ENCODE measurements at places on chromosomes 3 and 15.

GRCh38 chr3:46546896-46547440 lies 19.1 kb downstream of the LRRC2 start:
- no peaks in the 10 kb centered on the region for H3K27me3 ChIP-seq
- no peak overlapping the region for H3K27ac ChIP-seq
- H3K4me3 ChIP-seq = no peak overlapping the region
- H3K36me3 ChIP-seq = no peaks in the 10 kb centered on the region
- no peak for DNase-seq
- peaks cover 3% of the 10 kb centered on the region for H3K4me1 ChIP-seq

DNA sequence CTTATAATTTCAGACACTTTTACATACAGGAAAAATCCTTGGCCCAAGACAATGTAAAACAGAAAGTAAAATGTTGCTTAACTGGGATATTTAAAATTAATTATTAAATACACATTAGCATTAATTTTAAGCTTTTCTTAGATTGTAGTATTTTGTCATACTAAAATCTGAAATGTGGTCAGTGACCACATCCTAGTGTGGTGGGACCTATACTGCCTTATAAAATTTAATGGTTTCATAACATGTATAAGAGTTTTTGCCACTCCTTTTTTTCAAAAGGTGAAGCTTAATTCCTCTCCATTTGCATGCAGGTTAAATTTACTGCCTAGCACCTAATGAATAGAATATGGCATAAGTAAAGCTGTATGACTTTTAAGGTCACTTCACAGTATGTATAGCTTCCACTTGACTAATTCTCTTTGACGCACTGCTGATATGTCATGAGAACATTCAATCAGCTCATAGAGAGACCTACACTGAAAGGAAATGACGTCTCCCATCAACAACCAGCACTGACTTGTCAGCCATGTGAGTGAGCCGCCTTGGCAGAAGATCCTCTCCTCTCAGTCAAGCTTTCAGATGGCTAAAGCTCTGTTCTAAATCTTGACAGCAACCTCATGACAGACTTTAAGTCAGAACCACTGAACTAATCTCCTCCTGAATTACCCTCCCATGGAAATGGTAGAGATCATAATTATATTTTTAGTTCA lies 847.8 kb downstream of the SI start:
- no peak overlapping the region for H3K27ac ChIP-seq
- H3K27me3 ChIP-seq = no peaks in the 10 kb centered on the region
- H3K4me1 ChIP-seq = no peaks in the 10 kb centered on the region

DNA sequence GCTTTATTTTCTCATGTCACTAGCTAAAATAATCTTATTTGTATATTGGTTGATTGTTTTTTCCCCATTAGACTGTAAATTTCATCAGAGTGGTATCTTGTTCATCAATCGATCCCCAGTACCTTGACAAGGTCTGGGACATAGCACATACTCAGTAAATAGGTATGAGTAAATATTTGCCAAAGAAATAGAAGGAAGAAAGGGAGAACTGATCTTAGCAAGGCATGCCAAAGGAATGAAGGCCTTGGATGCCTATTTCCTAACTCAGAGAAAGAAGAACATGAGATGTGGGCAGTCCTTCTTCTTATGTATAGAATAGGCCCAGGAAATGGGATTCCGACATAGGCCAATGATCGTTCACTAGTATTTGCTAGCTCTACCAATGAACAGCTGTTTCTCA lies 54.7 kb downstream of the ISL2 start:
- no peaks in the 10 kb centered on the region for H3K4me1 ChIP-seq
- no peak overlapping the region for H3K27ac ChIP-seq
- no peak for DNase-seq
- H3K27me3 ChIP-seq = no peaks in the 10 kb centered on the region
- H3K36me3 ChIP-seq = no peaks in the 10 kb centered on the region

DNA sequence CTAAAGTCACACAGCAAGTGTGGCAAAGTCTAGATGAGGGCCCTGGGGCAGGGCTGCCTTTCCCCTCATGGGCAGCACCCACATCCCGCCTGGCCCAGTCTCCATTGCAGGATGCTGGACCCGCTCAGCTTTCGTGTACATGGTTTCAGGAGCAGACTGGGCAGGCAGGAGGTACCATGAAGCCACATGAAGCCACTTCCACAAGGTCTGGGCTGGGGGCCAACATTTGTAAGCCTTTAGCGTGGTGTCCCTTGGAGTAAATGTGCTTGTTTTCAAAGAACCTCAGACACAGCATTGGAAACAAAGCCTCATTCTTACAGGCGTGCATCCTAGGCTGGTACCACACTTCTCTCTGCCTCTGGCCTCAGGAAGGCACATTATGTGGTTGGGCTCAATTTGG lies 34.5 kb downstream of the UMPS start:
- no peak overlapping the region for H3K27ac ChIP-seq
- H3K36me3 ChIP-seq = peaks cover 12% of the 10 kb centered on the region
- no peak for DNase-seq
- H3K27me3 ChIP-seq = no peaks in the 10 kb centered on the region
- peaks cover 11% of the 10 kb centered on the region for H3K4me1 ChIP-seq
- H3K4me3 ChIP-seq = no peak overlapping the region

DNA sequence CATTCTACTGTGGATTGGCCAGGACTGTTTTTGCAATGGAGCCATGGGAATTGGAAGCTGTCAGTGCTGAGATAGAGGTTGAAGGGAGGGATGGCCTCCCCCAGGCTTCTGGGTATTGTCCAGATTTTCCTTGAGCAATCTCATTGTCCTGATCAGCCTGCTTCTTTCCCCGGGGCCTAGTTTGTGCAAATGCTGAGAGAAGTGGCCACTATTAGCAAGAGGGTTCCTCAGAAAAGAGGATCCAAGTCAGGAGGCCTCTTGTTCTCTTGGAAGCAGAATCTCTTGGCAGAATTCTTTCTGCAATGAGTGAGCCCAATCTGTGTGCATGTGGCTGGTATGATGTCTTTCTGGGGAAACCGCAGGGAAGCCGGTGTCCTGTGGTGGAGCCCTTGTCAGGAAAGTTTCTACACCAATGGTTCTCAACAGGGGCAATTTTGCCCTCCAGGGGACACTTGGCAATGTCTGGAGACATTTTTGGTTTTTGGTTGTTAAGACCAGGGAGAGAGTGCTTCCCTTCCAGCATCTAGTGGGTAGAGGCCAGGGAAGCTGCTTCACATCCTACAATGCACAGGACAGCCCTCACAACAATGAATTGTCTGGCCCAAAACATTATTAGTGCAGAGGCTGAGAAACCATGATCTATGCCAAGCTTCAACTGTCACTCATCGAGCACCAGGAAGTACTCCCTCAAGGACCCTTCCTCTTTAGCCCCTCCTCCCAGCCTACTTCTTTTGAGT lies 2.0 kb downstream of the LIPC start:
- DNase-seq = no peak
- H3K27ac ChIP-seq = no peak overlapping the region
- H3K4me1 ChIP-seq = no peaks in the 10 kb centered on the region
- H3K27me3 ChIP-seq = no peaks in the 10 kb centered on the region

GRCh38 chr15:63763476-63764123 lies 70.1 kb downstream of the HERC1 start:
- no peaks in the 10 kb centered on the region for H3K4me1 ChIP-seq
- peak; percentile 55 for DNase-seq
- H3K36me3 ChIP-seq = no peaks in the 10 kb centered on the region
- no peak overlapping the region for H3K27ac ChIP-seq

- H3K27ac ChIP-seq = no peak overlapping the region
- no peak overlapping the region for H3K4me3 ChIP-seq
- DNase-seq = no peak
Measured at GRCh38 chr3:41102053-41102556, 97.2 kb upstream of the CTNNB1 start.

GRCh38 chr3:45994419-45995235 lies 997 bp downstream of the FYCO1 start:
- DNase-seq = no peak
- H3K4me3 ChIP-seq = peak overlapping the region; percentile 91
- peak overlapping the region; percentile 86 for H3K27ac ChIP-seq
- H3K27me3 ChIP-seq = no peaks in the 10 kb centered on the region

DNA sequence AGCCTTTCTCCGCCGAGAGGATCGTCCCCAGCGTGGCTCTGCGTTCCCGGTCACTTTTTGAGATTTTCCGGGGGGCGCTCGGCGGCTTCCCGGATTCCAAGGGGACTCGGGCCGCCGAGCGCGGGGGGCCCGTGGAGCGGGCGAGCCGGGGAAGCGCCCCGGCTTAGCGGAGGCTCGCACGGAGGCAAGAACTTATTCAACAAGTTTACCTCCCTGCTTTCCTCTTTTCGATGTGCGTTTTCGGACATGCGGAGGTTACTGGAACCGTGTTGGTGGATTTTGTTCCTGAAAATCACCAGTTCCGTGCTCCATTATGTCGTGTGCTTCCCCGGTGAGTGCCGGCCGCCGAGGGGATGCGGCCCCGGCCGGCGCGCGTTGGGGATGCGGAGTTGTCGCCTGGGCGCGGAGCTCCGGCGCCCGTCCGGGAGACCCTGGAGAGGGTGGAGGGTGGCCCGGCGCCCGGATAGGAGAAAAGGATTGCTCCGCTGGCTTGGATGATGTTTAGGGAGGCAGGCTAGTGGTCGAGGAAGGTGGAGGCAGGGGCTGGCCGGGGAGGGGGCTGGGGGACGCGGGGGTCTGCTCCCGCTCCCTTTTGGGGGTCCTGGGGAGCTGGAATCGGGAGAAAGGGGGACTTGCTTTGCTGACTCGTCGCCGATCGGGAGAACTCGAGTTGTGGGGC lies 810 bp downstream of the PTPRG start:
- H3K4me1 ChIP-seq = peaks cover 6% of the 10 kb centered on the region
- no peaks in the 10 kb centered on the region for H3K27me3 ChIP-seq
- no peaks in the 10 kb centered on the region for H3K36me3 ChIP-seq
- H3K4me3 ChIP-seq = peak overlapping the region; percentile 92
- H3K27ac ChIP-seq = peak overlapping the region; percentile 71

DNA sequence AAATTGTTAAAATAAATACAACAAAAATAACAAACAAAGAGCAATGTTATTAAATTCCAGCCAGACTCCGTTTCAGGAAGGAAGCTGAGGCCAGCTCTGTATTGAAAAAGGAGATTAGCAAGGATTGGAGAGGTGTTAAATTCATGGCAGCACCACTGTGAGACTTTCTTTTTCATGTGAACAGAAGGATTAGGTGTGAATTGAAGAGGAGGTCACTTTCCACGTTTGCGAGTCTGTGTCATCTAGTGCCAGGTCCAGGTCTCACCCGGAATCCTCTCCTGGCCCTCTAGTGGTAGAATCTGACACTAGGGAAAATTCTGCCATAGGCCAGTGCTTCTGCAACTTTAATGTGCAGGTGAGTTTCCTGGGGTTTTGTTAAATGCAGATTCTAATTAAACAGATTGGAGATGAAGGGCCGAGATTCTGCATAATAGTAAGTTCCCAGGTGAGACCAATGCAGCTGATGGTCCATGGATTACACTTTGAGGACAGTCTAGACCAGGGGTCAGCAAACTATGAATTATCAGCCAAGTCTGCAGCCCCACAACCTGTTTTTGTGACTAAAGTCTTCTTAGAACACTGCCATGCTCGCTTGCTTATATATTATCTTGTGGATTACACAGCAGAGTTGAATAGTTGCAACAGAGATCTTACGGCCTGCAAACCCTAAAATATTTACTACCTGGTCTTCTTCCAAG lies 9.2 kb upstream of the SLC6A1 start:
- peak; percentile 21 for DNase-seq
- H3K27me3 ChIP-seq = no peaks in the 10 kb centered on the region
- H3K27ac ChIP-seq = no peak overlapping the region
- H3K4me3 ChIP-seq = no peak overlapping the region

- H3K4me1 ChIP-seq = peaks cover 21% of the 10 kb centered on the region
- H3K4me3 ChIP-seq = no peak overlapping the region
- no peaks in the 10 kb centered on the region for H3K27me3 ChIP-seq
Measured at GRCh38 chr3:188294823-188295487, 141.0 kb downstream of the LPP start.

DNA sequence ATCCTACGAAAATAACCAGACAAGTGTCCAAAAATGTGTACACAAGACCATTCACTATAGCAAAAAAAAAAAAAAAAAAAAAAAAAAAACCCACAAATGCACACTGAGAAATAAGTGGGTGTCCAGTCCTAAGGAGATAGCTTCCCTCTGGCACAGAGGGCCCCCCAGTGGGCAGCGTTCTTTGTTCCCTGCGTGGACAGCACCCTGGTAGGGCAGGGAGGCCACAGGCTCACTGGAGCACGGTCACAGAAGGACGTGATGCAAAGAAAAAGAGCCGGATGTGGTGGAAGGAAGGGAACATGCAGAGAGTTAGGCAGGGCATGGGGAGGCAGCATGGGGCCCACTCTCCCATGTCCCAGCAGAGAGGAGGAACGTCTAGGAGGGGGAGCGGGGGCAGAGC lies 210.7 kb upstream of the NSMCE3 start:
- DNase-seq = no peak
- H3K27me3 ChIP-seq = no peaks in the 10 kb centered on the region
- no peaks in the 10 kb centered on the region for H3K36me3 ChIP-seq
- no peak overlapping the region for H3K4me3 ChIP-seq
- H3K27ac ChIP-seq = no peak overlapping the region

- DNase-seq = peak; percentile 49
- no peaks in the 10 kb centered on the region for H3K4me1 ChIP-seq
- H3K36me3 ChIP-seq = no peaks in the 10 kb centered on the region
- H3K4me3 ChIP-seq = no peak overlapping the region
Measured at GRCh38 chr3:54188176-54188791, 65.9 kb downstream of the CACNA2D3 start.

GRCh38 chr3:24476871-24477656 lies 17.6 kb downstream of the THRB start:
- no peaks in the 10 kb centered on the region for H3K27me3 ChIP-seq
- no peaks in the 10 kb centered on the region for H3K4me1 ChIP-seq
- no peak for DNase-seq
- no peaks in the 10 kb centered on the region for H3K36me3 ChIP-seq
- no peak overlapping the region for H3K4me3 ChIP-seq
- no peak overlapping the region for H3K27ac ChIP-seq

DNA sequence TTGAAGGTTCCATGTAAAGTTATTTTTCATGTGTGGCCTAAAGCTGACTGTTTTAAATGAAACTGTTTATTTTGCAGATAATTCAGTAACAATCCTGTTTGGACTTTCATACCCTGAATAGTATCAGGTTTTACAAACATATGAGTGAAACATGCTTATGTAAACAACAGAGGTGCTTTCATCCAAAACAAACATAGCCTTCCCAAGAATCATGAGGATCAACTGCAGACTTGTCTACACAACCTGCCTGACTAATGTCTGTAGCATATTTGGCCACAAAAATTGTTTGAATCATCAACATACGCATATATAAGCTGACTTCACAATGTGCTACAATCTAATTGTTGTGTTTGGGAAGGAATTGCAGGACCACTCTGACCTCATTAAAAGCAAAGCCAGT lies 190.4 kb downstream of the DIPK2A start:
- H3K4me1 ChIP-seq = no peaks in the 10 kb centered on the region
- no peaks in the 10 kb centered on the region for H3K27me3 ChIP-seq
- no peak overlapping the region for H3K27ac ChIP-seq

GRCh38 chr3:128322030-128323022 lies 144.4 kb downstream of the DNAJB8 start:
- DNase-seq = peak; percentile 52
- no peak overlapping the region for H3K27ac ChIP-seq
- H3K27me3 ChIP-seq = no peaks in the 10 kb centered on the region
- H3K4me1 ChIP-seq = no peaks in the 10 kb centered on the region

GRCh38 chr3:16302082-16302631 lies 37.1 kb downstream of the OXNAD1 start:
- H3K4me1 ChIP-seq = no peaks in the 10 kb centered on the region
- H3K36me3 ChIP-seq = peaks cover 3% of the 10 kb centered on the region
- no peaks in the 10 kb centered on the region for H3K27me3 ChIP-seq

Data from fibroblast of lung (primary cell).